ENCODE measurements at places on chromosomes 2 and 18.

DNA sequence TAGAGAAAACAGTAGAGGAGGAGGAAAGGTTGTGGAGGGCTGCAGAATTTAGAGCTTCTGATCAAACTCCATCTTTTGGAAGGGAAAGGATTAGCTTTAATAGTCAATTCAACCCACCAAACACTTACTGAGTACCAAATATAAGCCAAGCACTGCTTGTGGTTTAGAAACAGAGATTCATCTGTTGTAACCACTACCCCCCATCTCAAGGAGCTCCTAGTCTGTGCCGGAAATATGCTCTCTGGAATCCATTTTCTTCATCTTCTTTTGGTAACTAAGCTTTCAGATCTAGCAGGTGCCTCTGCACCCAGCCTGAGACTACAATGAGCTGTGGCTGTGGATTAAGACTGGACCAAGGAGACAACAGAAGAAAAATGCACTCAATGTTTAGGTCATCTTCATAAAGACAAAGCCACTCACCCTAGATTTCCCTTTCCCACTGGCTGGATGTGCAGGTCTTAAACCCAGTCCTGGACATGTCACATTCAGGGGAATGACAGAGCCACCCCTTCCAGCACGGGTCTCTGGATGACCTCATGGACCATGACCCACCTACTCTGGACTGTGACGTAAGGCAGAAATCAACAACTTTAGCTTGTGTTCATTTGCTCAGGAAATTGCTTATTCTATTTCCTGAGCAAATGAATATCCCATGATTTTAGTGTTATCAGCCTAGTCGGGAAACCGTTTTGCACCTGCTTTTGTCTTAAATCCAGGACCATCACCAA, 52.9 kb downstream of the EPB41L3 start:
- no peak for DNase-seq

- DNase-seq, result no peak
These were observed 484.3 kb upstream of the KLHL29 start for GRCh38 chr2:22900674-22901073.

DNA sequence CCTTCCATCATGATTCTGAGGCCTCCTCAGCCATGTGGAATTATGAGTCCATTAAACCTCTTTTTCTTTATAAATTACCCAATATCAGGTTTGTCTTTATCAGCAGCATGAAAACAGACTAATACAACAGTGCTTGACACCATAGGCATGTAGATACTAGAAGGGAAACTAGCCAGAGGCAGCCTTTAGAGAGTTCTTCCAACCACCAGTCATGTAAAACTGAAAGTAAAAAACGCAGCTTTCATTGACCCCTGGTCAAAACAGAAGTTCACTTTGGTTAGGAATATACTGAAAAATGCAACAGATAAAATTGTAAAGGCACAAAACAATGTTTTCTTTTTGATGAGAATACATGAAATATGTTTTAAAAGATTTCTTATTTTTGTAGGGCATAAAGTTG, 122.8 kb upstream of the L3MBTL4 start:
- no peak for DNase-seq

DNA sequence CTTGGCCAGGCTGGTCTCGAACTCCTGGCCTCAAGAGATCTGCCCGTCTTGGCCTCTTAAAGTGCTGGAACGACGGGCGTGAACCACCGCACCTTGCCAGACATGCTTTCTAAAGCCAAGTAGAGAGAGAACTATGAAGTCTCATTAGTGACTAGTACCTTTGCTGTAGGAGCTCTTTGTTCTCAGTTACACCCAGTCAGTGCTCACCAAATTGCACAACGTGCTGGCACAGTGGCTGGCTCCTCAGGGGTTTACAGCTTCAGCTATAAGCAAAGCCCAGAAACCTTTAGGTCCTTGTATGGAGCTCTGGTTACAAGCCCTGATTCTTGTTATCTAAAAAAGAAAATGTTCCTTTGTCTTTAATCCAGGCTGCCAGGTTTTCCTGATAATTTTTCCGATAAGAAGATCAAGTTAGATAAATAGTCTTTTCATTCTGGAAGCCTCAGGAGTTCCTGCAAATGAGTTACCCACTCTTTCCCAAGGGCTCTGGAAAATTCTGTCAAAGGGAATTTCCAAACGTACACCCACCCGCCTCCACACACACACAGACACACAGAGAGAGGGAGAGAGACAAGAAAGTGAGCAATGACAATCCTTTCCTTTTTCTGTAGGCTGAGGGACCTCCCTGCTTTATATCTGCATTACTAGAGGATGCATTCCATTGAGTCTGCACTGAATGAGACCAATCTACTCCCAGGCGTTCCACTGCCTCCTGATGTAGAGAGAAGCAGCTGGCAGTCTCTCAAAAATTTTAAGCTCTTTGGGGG, 100.2 kb upstream of the CSRNP3 start:
- DNase-seq, result no peak

DNA sequence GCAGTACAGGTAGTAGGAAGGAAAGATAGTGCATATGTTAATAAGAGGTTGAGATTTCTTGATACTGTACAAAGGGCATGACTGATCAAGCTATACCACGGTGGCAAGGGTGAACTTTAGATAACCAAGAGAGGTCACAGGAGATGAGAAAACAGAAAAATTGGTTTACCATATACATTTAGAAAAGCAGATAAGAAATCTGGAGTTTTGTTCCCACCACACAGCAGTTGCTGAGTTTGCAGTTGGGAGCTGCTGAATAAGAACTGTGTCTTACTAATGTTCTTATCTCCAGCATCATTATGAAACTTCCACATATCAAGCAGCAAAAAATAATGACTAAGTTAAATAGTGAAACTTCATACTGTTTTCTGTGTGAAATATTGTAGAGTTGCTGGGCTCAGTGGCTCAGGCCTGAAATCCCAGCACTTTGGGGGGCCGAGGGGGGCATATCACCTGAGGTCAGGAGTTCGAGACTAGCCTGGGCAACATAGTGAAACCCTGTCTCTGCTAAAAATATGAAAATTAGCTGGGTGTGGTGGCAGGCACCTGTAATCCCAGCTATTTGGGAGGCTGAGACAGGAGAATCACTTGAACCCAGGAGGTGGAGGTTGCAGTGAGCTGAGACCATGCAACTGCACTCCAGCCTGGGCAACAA, 12.0 kb upstream of the IMPACT start:
- DNase-seq, result no peak

GRCh38 chr2:171852366-171852888, 41.6 kb downstream of the SLC25A12 start:
- no peak for DNase-seq

GRCh38 chr2:111222204-111222866, 101.6 kb downstream of the BCL2L11 start:
- DNase-seq, result no peak

GRCh38 chr18:9665314-9665713, 42.8 kb upstream of the RAB31 start:
- no peak for DNase-seq

GRCh38 chr2:444937-445884, 157.3 kb upstream of the ALKAL2 start:
- DNase-seq, result no peak

DNA sequence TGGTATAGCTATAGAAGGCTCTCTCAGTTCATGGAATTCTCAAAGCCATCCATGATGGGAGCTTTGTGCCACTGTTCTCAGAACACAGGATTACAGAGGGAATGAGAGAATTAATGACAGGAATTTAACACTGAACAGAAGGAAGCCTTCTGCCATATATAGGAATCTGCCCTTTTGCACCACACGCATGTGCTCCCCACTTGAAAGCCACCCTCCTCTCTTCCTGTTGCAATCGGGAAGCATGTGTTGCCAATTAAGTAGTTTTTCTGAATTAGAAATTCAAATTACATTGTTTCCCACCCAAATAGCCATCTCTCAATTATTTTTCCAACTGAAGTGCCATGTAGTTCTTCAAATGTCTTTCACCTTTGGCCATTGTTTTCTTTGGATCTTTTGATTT, 71.3 kb downstream of the C1D start:
- DNase-seq, result no peak

- DNase-seq, result no peak
These were observed 191.8 kb downstream of the KCNH7 start for GRCh38 chr2:162646794-162647193.

DNA sequence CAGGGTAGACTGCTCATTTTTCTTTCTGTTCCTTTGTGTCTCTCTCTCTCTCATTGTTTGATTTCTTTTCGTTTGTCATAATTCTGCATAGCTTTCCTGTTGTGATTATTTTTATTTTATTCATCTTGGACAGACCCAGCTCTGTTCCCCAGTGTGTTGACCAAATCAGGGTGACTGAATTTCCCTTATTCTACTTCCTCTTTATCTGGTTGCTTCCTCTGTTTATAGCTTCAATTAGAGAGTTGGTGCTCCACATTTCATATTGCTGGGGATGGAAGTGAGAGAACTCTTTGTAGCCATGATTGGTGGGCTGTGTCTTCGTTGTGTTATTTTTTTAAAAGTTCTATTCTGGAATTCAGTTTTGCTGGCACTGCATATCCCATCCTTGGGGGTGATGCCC, 19.1 kb downstream of the PROKR1 start:
- DNase-seq, result no peak

- DNase-seq, result no peak
These were observed 307.1 kb upstream of the ID2 start for GRCh38 chr2:8374782-8375181.

DNA sequence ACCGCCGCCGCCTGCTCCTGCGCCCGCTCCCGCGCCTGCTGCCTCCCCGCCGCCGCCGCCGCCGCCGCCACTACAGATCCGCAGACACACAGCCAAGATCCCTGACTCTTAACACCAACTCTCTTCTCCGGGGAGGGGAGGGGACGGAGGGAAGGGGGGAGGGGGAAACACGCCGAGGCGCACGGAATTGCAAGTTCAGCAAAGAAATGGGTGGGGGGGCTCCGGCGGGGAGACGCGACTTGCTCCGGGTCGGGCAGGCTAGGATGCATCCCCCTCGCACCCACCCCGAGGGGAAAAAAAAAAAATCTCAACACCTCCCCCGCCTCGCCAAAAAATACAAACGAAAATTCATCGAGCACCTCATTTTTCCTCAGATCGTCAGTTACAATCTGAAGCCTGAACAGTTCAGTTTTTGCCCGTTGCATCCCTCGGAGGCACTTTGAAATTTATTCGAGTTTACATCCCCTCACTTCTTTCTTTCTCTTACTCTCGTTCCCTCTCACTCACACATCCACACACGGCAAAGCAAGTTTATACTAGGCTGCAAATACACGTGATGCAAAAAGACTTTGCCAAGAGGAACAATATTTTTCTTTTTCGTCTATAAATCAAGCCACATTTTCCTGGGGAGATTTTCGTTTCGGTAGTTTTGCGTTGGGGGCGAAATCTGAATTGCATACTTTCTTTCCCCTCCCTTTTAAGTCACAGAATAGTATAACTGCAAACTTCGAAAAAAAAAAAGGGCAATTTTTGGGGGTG, at the start of gene TCF4:
Gene TCF4, minus strand, starts transcription at position 82 of the 759 bp plus-strand sequence. CDS start 1,076 bp downstream, outside the sequence.
- DNase-seq, result no peak

GRCh38 chr18:40485318-40485717, 1469.7 kb upstream of the PIK3C3 start:
- DNase-seq, result no peak

GRCh38 chr2:85162746-85163301, 29.6 kb downstream of the TCF7L1 start:
- DNase-seq, result no peak

DNA sequence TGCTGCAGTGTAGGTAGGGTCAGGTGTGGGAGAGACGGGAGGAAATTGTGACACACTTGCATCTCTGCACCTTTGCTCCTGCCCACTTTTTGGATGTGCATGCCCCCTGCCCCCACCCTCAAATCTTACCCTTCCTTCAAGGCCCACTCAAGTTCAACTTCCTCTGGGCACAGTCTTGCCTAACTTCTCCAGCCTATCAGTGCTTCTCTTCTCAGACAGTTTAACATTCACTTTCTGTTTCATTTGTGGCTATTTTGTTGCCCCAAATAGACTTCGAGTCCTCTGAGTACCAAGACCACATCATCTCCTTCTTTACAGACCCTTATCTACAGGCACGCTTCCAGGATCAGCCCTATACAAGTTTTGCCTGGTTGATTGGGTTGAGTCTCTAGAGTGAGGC, 2.7 kb downstream of the ST8SIA5 start:
- no peak for DNase-seq

GRCh38 chr2:191255756-191256312, 10.6 kb downstream of the MYO1B start:
- DNase-seq, result no peak

- no peak for DNase-seq
These were observed 124.8 kb downstream of the LTBP1 start for GRCh38 chr2:33071591-33071990.

DNA sequence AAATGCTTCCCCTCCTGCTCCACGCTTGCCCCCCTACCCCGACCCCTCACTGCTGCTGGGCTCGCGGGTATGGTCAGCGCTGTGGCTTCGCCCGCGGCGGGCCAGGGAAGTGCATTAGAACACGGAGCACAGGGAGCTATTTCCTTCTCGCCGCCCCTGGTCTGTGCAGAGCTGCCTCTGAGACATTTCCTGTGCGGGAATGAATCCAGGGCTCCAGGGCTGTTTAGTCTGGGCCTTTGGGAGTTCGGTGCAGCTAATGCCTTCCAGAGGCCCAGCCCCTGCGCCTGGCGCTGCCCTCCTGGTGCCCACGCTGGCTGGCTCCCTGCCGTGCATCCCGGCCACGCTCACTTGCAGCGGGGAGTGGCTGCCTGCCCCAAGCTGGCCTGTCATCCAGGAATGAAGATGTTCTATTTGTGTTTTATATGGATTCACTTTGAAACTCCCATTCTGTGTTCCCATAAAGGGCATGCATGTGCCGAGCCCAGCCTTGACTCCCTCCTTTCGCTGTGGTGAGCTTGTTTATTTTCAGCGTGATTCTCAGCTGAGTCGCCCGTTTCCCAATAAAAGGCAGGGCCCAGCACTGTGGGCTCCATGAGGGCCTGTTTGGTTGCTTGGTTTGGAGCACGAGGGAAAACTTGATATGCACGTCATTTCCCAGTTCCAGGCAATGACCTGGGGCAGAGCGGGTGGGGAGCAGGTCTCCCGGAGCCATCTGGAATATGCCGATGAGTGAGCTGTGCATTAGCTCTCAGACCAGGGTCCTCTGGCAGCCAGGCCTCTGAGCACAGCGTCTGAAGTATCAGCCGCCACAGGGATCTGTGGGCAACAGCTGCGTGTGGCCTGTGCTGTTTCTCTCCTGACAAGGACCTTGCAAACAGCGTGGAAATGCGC, 42.7 kb downstream of the SH3RF3 start:
- no peak for DNase-seq

GRCh38 chr18:68865503-68865902, 67.6 kb downstream of the CCDC102B start:
- DNase-seq, result no peak

DNA sequence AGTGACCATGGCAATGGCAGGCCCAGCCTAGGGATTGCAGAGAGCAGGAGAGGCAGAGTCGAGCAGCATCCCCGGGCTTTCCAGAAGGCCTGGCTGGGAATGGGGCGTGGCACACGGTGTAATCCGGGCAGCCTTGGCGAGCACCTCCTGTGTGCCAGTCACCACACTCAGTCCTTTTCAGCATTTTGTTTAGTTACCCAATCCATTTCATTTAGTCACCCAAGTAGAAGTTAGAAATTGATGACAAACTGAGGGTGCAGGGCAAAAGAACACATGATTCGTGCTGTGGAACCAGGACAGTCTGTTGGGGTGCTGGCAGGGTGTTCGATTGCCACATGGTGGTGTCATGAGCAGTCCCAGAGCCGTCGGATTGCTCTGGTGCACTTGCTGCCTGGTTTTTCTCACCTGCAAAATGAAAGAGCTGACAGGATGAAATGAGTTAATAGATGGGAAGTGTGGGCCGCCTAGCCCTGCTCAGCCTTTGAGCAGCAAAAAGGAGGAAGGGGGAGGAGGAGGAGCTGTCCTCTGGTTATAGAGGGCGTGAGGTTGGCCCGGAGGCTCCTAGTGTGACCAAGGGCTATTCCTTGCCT, 299.4 kb downstream of the AGAP1 start:
- no peak for DNase-seq

GRCh38 chr2:33509908-33510585, 33.6 kb downstream of the RASGRP3 start:
- DNase-seq, result no peak

- no peak for DNase-seq
These were observed 393.5 kb downstream of the CTNNA2 start for GRCh38 chr2:79906139-79906890.

Measured in activated CD4-positive, alpha-beta T cell treated with anti-CD3 and anti-CD28 coated beads, Interleukin-2, amount 50 U/mL, for 1 hour (primary cell).